ENCODE measurements at places on chromosomes 4 and X.
A peak's percentile ranks its signal among the peaks of the same experiment; 100 is the strongest.

DNA sequence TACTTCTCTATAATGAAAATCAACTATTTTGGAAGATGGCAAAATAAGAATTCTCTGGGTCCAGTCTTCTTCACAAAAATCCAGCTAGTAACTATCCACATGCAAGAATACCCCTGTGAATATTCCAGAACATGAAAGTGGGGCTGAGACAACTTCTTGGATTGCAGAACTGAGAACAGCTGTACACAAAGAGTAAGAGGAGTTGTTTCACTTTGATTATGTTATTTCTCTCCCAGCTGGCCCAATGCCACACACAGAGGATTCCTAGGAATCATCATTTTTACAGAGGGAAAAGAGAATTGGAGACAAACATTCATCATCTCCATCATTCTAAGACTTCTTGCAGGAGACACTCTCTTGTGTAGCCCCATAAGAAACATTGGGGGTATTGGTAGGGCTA, 782.2 kb upstream of the LCORL start:
- no peak for DNase-seq

DNA sequence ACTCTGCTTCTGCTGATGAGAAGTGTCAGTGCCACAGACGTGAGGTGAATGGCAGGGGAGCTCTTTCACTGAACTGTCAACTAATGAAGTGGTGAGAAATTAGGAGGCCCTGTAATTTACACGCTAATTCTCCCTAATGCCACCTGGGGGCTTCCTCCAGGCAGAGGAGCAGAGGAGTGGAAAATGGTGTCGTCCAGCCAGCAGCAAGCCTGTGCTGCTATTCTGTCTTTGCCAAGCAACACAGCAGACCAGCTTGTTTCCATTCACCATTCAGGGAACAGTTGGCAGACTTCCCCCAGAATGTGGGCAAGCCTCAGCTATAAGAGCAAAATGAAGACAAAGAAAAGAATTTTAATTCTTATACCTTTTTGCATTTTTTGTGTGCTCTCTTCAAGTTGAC, 245.2 kb upstream of the TET2 start:
- peak; percentile 8 for DNase-seq

DNA sequence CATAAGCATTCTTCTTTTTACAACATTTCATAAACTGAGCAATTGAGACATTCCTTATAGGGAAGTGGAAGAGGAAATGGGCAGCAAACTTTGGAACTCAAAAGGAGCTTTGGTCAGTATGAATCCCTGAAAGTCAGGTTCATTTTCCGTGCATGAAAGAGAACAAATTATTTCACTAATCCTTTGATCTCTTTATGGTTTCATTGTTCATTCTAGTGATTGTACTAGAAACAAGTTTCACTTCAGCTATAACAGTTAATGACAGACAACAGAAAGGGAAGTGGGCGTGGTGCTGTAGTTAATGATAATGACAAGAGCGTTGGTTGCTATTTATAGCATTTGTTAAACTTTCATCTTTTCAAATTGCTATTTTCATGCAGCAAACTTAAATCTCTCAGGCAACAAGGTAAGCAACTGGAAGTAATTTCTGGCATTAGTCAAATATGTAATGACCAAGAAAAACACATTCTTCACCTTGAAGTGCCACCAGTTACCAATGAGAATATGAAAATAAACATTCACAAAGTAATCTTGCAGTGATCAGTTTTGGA, 98.4 kb downstream of the AREG start:
- no peak for DNase-seq

DNA sequence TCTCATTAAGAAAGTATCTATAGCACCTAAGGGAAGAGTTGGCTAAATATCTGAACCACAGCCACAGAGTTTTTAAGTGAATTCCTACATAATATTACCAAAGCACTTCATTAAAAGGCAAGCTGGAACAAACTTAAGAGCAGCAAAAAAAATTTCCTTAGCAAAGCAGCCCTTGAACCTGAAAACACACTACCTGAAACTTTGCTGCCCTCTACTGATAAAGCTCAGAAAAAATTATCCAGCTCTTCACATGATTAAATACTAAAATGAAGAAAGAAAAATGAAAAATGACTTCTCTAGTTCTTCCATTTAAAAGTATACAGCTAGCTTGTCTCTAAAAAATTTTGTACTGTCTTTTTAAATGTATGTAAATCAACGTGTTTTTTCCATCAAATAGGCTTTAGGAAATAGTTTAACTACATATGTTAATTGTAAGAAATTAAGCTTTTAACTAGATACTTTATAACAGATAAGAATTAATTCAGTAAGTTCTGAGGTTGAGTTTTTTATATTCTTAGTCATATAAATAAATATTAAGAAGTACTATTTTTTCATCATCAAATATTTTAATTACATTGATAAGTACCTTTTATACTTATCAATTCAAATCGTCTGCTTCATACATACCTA, 156.1 kb downstream of the STPG2 start:
- DNase-seq, result no peak

Measured in NCI-H146 (cell line).